ENCODE measurements at places on chromosomes 7 and 10.

DNA sequence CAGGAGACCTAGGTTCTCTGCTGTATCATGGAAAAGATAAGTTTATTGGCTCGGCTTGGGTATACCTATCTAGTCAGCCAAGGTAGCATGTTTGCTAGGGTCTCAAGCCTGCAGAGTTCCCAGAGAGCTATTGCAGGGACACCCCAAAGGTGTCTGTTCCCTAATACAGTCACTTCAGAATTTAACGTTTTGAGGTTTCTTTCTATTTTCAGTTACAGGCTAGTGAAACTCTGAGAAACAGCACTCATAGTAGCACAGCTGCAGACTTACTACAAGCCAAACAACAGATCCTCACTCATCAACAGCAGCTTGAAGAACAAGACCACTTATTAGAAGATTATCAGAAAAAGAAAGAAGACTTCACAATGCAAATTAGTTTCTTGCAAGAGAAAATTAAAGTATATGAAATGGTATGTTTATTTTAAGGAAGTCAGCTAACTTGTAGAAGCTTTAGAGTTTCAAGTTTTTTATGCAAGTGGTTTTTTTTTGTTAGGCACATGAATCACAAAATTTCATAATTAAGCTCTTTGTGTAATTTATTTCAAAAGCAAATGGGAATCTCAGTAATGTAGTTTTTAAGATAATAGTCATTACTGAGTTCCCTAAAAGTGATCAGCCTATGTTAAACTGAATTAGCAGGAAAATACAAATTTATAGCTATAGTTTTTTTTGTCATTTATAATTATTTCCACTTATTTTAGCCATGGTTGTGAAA is 54.9 kb downstream of the AKAP9 start:
- DNase-seq = no peak

- no peak for DNase-seq
These were observed 6.3 kb downstream of the UNC5B start for GRCh38 chr10:71218651-71219050.

- no peak for DNase-seq
These were observed 3.2 kb downstream of the ITPRIP start for GRCh38 chr10:104334965-104335650.

- DNase-seq = no peak
These were observed 56.7 kb upstream of the SDK1 start for GRCh38 chr7:3244241-3244814.

GRCh38 chr10:124244256-124244877 is 151.0 kb upstream of the CHST15 start:
- DNase-seq = no peak

- DNase-seq = no peak
These were observed 243.2 kb downstream of the HTR7 start for GRCh38 chr10:90614631-90615030.

GRCh38 chr10:31272841-31273240 is 46.2 kb upstream of the ZEB1 start:
- no peak for DNase-seq

DNA sequence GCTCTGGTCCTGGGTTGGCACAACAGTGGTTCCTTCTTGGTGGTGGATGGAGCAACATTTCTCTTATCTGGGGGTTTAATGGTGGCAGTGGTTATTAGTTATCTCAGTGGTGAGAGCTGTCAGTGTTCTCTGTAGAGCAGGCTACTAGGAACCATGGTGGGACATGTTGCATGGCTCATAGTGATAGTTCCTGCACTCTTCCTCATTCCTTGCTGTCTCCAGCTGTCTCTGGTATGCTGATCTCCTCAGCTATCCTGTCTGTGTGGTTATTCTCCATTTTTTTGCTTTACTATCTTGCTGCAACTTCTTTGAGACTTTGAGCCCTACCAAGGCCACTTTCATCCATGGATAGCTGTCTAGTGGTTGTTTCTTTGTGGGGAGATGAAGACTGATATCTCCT is 44.0 kb downstream of the CCDC7 start:
- DNase-seq = no peak

DNA sequence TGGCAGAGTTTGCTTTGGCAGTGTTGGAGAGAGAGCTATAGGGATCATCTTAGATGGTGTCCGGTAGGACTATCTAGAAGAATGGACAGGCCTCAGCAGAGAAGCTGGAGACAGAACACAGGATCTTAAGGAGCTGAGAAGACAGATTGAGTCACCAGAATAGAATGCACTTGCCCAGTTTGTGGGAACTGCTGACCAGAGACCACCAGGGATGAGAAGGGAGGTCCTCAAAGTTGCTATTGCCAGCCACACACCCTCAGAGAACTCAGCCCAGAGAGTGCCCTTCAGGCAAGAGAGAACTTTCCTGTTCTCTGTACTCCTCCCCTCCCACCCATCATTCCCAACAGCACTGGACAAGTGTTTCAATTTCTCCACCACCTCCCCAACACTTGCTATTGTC is 25.3 kb upstream of the GALNT11 start:
- DNase-seq = no peak

DNA sequence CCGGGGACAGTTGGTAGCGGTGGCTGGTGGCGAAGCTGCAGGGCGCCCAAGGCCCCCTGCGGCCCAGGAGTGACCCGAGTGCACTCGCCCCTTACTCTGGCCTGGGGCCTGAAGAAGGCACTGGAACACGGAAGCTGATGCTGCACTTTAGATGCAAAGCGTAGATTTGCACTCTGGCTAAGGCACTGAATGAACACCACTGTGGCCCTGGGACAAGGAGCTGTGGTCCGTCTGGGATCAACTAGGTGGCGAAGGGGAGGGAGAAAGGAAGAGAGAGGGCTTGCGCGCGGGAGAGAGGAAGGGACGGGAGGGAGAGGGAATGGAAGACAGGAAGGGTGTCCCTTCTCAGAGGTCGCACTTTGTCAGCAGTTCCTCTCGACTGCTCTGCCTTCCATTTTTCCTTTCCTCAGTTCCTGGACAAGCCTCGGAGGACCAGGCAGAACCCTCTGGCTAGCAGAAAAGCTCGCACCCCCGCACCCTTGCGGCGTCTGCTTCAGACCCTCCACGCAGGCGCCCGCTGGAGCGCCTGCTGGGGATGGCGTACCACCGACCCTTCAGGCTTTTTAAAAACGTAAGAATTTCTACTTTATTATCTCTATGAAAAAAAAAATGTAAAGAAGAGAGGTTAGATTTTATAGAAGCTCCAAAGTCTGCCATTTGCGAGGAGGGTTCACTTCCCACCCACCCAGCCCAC is 1.2 kb downstream of the FERD3L start:
- DNase-seq = peak; percentile 15

- no peak for DNase-seq
These were observed 255.1 kb upstream of the LRRN3 start for GRCh38 chr7:110835849-110836248.

DNA sequence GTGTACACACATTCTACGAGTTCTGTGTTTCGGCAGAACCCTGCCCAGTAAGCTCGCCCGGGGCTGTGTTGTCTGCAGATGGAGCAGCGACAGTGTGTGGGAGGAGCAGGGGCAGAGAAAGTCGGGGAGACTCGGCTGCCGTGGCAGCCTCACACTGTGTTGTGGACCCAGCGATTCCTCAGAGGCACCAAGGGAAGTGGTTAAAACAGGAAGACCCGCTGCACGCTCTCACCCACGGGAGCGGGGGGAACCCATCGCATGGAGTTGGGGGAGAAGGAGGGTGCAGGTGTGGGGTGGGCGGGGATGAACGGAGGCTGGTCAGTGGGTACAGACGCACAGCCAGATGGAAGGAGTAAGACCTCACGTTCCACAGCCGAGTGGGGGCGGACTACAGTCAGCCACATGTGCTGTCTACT is 250.2 kb downstream of the ELFN1 start:
- peak; percentile 74 for DNase-seq

DNA sequence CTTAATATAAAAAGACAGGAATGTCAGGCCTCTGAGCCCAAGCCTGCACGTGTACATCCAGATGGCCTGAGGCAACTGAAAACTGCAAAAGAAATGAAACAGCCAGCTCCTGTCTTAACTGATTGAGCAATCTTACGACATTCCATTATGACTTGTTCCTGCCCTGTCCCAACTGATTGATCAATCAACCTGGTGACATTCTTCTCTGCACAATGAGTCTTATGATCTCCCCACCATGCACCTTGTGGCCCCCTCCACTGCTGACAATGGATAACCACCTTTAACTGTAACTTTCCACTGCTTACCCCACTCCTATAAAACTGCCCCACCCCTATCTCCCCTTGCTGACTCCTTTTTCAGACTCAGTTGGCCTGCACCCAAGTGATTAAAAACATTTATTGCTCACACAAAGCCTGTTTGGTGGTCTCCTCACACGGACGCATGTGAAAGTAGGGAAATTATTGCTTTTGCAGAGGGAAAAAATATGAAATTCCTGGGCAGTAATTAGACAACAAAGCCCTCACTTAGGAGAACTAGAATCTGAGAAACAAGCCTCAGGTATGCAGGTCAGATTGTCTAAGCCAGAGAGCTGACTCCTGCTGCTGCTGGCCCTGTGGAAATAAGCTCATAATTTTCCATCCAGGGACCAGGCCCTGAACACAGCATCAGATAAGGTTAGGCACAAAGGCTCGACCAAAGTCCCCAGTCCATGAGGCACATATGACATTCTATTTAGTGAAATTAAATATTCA is 5.3 kb downstream of the CYP3A7 start:
- no peak for DNase-seq

DNA sequence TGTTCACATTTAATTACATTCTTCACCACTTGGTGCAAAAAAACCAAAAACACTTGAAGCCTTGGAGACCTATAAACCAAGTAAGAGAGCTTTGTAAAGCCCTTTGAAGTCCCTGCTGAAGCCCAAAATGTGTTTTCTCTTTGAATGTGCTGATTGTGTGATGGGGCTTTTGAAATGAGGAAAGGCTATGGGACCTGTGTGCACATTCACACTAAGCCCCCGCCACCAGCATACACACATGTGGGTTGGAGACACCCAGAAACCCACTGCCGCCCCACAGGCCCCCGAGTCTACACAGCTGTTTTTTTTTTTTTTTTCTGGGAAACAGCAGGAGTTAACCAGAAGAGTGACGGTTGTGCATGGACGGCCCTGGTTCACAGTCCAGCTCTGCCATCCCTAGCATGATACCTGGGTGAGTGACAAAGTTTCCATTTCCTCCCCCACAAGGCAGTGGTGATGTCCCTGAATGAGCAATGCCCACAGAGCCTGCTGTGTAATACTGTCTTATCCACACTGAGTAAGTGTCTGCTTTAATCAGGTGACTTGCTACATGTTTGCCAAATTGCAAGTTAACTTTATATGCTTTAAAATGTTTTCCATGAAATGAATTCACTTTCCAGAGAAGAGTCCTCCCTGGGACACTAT is 154.6 kb upstream of the GDF10 start:
- DNase-seq = no peak

- no peak for DNase-seq
These were observed 19.2 kb downstream of the ABCB4 start for GRCh38 chr7:87456247-87456646.

DNA sequence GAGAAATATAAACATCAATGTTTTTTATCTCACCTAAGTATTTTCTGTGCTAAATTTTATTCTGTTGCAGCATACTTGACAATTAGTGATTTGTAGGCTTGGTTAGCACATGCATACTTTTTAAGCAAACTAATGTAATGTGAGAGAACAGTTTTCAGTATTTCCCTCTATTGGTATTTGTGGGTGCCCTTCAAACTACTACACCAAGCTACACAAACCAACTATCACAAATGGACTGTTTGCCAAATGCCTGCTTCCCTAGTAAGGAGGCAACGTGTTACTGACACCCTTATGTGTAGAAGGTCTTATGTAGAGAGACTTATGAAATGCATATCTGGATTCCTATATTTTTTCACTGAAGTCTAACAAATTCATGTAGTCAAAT is 98.4 kb upstream of the FZD1 start:
- DNase-seq = no peak

DNA sequence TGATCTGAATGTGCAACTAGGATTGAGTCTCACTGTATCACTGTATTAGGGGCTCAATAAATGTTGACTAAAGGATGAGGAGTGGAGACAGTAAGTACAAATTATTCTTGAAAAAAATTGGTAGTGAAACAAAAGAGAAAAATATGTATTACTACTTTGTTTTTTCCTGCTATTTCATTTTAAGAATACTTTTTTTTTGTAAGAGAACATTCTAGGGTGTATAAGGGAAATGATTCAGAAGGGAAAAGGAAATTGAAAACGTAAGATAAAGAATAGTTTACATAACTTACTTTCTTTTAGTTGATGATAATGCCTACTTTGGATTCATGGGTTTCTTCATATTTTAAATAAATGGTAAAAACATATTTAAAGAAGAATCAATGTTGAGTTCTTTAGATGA is 9.6 kb downstream of the CAPZA2 start:
- no peak for DNase-seq

GRCh38 chr10:101062232-101063049 is 652 bp downstream of the KAZALD1 start:
- DNase-seq = no peak

DNA sequence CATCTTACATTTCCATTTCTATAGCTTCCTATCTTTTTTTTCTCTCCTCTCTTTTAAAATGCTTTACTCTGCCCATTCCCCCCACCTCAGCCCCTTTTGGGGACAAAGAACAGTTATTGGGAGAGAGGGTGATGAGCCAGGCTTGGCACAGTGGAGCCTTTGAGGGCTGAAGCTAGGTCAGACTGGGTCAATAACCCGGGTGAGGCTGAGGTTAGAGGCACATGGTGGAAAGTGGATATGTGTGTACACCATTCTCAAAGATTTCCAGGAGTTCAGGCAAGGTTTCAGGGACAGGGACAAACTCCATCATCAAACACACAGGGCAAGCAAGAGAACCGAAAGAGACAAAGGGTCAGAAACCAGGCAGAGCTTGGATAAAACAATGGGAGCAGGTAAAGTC is 11.5 kb downstream of the ABCB4 start:
- DNase-seq = no peak

GRCh38 chr10:131700032-131700431 is 200.8 kb upstream of the PPP2R2D start:
- DNase-seq = no peak

DNA sequence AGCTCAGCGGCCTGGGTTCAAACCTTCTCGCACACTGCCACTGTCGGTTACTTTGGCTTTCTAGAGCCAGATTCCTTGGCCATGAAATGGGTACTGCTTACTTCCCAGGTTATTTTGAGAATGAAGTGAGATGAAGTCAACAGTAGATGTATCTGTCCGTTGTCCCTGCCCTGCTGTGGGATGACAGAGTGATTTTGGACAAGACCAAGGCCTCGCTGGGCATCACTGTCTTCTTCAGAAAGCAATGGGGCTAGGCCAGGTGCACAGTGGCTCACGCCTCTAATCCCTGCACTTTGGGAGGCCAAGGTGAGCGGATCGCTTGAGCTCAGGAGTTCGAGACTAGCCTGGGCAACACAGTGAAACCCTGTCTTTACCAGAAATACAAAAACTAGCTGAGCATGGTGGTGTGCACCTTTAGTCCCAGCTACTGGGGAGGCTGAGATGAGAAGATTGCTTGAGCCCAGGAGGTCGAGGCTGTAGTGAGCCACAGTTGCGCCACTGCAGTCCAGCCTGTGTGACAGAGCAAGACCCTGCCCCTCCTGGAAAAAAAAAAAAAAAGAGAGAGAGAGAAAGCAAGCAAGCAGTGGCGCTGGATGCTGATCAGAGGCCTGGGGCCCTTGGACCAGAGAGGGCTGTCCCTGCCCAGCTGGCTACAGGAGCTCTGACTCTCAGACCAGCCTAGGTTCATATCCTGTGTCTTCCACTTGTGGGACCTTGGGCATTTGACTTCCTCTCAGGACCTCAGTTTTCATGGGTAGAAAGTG is 25.8 kb downstream of the ZMIZ1 start:
- no peak for DNase-seq

GRCh38 chr7:151810441-151811232 is 66.3 kb downstream of the PRKAG2 start:
- no peak for DNase-seq

Data from hematopoietic multipotent progenitor cell (in vitro differentiated cells).